ENCODE measurements at places on chromosomes 7 and 10.

- no peak for DNase-seq
These were observed 913.5 kb upstream of the GHITM start for GRCh38 chr10:83225781-83226180.

DNA sequence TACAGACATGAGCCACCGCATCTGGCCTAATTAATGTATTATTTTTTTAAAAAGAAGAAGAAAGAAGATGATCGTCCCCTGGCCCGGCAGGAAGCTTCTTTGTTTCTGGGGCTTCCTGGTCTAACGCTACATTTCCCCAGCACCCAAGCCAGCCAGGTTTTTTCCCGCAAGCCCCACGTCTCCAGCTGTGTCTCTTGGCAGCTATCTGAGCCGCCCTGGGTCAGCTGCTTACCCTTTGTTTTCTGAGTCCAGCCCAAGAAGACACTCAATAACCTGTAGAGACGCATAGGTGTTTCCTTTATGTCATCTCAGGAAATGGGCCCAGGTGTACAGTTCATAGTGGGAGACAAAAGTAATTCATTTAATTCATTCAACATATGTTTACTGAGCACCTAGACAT lies 110.2 kb downstream of the MTPAP start:
- DNase-seq = no peak

- DNase-seq = no peak
These were observed 219.2 kb downstream of the C7orf25 start for GRCh38 chr7:42692621-42693020.

- no peak for DNase-seq
These were observed 229.7 kb upstream of the ZNF32 start for GRCh38 chr10:43878386-43878785.

DNA sequence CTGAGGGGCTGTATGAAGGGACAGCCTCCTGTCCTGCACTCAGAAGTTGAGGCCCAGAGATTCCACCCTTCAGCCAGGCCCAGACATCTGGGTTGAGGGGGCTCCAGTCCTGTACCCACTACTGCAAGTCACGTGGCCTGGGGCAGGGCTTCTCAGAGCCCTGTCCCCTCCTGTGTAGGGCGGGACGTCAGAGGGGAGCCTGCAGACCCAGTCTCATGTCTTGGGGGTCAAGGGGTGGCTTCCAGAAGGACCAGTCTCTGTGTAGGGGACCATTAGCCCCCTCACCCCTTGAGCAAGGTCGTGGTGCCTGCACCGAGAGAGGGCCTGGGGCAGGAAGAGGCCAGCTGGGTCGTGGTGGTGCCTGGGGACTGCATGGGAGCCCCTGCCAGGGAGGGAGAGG lies 593 bp upstream of the PILRA start:
- DNase-seq = no peak

DNA sequence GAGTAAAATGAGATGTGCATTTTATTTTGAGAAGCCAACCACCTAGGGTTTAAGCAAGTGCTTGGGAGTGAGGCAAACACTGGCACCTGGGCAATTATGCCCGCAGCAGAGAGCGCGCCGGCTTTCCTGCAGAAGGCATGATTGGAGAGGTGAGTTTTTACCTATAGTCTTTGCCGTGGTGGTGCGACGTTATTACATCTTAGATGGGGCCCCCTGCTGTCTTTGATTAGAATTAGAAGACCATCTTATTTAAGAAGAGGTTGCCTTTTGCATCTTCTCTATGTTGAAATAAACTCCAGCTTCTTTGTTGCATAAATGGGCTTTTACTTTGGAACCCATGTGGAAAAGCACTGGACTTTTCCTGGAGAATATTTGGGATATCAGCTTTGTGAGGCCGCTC lies 409.5 kb downstream of the GLRX3 start:
- no peak for DNase-seq

DNA sequence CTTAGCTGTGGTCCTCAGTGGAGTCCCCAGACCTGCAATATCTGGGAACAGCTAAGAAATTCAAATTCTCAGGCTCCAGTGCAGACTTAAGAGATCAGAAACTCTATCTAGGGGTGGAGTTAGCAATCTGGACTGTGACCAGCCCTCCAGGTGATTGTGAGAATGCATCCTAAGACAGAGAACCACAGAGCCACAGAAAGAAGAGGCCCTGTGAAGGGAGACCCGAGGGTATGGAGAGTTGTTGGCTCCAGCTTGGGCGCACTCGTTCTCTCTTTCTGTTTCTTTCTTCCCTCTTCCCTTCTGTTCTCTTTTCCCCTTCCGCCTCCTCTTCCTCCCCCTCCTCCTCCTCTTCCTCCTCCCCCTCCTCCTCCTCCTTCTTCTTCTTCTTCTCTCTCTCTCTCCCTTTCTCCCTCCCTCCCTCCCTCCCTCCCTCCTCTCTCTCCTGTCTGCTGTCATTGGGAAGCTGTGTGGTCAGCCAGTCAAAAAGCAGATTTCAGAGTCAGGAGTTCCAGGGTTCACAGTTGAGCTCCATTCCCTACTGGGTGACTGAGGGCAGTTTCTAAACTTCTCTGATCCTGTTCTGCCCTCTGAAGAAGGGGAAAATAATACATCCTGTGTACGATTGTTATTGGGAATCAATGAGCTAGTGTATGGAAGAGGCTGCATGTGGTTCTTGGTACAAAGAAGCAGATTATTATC lies 62.1 kb upstream of the STEAP1B start:
- DNase-seq = no peak
